ENCODE measurements at places on chromosomes 2 and 18.
A peak's percentile ranks its signal among the peaks of the same experiment; 100 is the strongest.

DNA sequence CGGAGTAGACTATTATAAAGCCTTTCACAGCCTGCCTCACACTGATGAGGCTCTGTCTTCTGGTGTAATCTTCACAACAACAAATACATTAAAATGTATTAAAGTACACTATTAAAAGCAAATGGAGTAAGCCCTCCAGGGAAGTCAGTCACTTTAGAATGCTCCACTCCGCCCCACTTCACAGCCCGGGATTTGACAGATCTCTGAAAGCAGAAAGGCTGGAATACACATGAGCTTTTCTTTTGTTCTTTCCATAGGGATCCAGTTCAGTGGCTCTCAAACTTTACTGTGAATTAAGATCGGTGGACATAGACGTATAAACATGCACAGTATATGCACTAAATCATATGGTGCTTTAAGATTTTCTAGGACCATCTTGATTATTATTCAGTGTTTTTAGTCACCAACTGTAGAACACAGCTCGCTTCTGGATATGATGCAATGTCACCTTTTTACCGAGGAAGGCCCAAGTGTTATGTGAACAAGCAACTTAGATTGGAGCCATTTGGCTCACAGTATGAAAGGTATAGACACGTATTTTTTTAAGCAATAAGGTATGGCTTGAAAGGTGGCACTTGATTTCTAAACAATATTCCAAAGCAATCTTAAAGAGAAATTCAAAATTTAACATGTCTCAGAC lies 151.1 kb downstream of the PRKCE start:
- DNase-seq, result no peak

- DNase-seq, result peak; percentile 19
Observed at GRCh38 chr2:39107156-39107555, 13.7 kb downstream of the SOS1 start.

DNA sequence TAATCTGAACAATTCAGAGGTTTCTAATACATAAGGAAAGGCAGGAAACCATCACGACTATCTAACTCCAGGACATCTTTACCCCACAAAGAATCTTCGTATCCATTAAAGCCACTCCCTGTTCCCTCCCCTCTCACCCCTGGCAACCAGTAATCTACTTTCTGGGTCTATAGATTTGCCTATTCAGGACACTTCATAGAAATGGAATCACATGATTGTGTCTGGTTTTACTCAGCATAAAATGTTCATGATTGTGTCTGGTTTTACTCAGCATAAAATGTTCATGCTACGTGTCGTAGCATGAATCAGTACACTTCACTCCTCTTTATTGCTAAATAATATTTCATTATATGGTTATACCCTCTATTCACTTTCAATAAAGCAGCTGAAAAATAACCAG lies 11.6 kb downstream of the FECH start:
- peak; percentile 15 for DNase-seq

DNA sequence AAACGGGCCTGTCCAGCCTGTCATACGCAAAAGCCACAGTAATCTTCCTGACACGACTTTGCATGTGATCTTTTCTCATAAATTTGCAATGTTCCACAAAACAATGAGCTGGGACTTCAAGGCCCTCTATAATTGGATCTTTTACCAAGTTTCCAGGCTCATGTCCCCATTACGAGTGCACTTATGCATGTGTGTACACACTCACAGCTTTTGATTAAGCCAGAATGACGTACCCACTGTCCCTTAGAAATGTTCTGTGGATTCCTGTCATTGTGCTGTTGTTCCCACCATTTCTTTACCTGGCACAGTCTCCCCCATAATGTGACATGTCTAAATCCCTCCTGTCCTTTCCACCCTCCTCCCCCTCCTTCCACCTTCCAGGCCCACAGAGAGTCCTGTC lies 19.7 kb upstream of the TMEM247 start:
- DNase-seq, result no peak

DNA sequence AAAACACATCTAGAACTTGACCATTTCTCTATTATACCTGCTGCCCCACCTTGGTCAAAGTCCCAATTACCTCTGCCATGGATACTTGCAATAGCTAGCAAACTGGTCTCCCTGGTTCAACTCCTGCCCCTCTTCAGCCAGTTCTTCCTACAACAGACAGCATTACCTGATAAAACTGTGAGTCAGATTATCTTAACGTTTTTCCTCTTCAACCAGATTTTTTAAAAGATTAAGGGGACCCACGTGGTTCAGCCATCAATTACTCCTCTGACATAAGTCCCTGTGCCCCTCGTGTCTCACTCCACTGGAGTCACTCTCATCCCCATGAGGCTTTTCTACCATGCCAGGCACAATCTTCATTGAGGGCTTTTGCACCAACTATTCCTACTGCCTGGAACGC lies 5.3 kb upstream of the ARHGAP15 start:
- DNase-seq, result no peak

All from mammary epithelial cell (primary cell).